ENCODE measurements at places on chromosomes 12 and 14.

- no peak for DNase-seq
These were observed 41.5 kb upstream of the NPAS3 start for GRCh38 chr14:32896979-32897697.

DNA sequence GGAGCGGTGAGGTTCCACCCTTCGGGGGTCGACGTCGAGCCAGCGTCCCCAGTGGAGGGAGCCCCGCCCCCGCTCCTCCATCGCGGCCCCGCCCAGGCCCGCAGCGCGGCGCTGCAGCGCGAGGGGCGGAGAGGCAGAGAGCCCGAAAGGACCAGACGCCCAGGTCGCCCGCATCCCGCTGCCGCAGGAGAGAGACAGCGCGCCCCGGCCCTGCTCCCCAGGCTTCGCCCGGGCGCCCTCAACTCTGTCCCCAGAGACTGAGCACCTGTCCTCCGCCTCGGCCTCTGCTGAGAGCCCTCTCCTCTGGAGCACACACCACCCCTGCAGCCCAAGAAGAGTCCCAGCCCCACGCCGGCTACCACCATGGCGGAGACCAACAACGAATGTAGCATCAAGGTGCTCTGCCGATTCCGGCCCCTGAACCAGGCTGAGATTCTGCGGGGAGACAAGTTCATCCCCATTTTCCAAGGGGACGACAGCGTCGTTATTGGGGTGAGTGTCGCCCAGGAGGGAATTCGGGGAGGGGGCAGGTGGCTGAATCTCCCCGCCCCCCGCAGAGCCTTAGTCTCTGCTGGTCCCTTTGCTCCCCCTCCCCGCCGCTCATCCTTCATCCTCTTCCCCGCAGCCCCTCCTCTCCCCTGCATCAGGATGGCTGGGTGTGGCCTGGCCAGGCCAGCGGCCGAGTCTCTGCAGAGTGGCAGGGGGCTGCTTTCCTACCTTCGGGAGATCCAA is at the start of gene KIF5A:
TSS of gene KIF5A (plus strand) at position 136 of the 732 bp plus-strand sequence. CDS start at position 364, 228 bp downstream.
- DNase-seq: no peak

DNA sequence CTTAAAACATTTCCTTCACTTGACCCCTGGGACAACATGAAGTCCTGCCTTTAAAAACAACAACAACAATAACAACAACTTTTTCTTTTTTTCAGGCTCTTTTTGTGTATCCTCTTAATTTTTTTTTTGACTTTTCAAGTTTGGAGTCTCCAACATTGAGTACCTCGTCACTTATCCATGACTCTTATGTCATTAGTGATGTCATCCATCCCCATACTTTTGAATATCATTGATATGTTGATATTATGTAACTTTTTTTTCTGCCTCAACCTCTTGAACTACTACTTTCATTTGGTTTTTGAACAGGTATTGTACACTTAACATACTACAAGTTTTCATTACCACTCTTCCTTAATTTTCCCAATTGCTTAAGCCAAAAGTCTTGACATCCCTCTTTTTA is 143.0 kb upstream of the ATXN7L3B start:
- DNase-seq: no peak

DNA sequence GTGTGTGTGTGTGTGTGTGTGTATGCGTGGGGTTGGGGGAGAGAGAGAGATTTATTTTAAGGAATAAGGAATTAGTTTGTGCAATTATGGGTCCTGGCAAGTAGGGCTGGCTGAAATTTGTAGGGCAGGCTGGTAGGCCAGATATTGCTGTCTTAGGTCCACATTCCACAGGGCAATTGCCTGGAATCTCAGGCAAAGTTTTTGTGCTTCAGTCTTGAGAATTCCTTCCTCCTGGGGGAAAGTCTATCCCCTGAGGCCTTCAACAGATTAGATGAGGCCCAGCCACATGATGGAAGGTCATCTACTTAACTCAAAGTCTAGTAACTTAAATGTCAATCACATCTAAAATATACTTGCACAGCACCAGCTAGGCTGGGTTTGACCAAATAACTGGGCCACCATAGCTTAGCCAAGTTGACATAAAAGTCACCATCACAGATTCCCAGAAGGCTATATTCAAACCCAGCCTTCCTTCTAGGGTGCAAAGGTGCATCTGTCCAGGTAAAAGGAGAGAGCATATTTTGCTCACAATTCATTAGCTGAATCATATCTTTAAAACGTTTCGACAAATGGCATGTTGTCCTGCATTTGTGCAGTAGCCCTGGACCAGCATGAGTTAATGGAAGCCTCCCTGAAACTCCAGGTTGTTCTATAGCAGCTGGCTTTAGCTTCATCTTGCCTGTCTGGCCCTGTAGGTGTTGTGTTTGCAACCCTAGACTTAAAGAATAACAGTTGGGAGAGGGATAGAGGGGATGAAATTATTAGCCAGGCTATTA is 63.1 kb downstream of the C14orf132 start:
- DNase-seq: no peak

DNA sequence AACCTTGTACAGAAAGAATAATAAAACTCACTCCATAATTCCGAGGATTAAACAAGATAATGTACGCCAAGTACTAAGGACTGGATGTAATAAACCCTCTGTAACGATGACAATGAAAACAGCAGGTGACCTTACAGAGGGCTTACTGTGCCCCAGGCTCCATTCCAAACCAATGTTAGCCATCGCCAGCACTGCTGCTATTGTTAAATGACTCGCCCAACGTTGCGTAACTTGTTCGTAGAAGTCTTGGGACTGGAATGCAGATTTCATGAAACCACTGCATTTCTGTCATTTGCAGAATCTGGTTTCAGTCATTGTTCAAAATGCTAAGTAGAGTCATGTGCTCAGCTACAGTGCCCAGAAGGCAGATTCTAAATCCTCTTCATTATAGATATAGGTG is 728 bp upstream of the STON2 start:
- DNase-seq: peak; percentile 57

- no peak for DNase-seq
These were observed 285.3 kb downstream of the DAD1 start for GRCh38 chr14:22303589-22304195.

DNA sequence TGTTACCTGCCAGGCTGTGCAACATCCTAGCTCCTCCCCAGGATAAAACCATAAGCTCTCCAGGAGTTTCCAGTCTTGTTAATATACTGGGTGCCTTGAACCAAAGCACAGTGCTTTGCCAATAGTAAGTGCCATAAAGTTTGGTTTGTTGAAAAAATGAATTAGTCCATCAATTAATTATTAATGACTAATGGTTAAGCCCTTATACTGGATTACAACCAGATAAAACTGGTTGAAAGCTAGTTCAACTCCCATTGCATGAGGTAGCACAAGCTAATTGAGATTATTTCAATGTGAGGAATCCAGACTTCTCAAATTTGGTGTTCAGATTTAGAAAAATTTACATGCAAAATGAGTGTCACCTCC is 1.6 kb upstream of the KRT3 start:
- DNase-seq: no peak

DNA sequence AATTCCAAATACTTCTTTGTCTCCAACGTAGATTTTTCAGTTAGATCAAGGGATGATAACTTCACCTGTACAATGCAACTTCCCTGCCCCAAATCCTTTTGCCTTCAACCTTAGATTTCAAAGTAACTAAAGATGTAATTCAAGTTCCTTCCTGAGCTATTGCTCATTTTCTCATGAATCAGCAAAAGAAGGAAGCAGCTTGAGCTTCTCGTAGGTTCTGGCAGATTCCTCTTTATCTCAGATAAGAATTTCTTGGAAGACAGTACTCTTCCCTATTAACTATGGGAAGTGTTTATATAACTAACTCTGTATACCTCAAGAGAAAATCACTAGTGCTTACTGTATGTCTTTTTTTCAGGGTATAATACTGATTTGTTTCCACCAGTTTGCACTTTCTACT is 203.8 kb downstream of the RASSF9 start:
- DNase-seq: no peak

DNA sequence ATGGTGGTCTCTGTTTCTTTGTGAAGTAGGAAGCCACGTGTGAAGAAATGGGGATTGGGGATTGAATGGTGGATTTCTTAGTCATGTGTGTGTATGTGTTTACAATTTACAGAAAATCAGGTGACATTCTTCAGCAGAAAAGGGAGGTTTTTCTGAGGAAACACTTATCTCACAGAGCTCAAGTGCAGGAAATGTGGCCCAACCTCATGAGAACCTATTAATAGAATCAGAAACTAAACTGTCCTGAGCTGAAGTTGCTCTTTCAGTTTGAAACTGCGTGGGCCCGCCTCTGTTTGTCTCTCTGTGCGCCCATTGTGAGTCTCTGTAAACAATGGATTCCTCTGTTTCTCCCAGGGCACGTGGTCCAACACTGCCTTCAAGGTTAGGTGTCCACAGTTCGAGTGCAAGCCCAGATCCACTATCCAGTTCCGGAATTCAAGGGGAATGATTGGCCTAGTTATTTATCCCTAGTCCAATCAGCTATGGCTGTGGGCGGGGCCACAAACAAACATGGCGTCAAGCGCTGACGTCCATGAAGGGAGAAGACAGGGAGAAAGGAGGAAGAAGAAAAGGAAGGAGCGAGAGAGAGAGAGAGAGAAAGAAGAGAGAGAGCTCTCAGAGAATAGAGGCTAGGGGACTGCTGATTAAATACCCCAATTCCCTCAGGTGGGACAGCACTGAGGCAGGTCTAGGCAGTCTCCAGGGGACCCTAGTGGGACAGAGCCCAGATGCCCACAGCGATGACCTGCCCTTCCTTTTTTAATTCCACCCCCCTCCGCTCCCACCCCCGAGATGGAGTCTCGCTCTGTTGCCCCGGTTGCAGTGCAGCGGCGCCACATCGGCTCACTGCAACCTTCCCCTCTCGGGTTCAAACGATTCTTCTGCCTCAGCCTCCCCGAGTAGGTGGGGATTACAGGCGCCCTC is 31.4 kb upstream of the C12orf76 start:
- no peak for DNase-seq

DNA sequence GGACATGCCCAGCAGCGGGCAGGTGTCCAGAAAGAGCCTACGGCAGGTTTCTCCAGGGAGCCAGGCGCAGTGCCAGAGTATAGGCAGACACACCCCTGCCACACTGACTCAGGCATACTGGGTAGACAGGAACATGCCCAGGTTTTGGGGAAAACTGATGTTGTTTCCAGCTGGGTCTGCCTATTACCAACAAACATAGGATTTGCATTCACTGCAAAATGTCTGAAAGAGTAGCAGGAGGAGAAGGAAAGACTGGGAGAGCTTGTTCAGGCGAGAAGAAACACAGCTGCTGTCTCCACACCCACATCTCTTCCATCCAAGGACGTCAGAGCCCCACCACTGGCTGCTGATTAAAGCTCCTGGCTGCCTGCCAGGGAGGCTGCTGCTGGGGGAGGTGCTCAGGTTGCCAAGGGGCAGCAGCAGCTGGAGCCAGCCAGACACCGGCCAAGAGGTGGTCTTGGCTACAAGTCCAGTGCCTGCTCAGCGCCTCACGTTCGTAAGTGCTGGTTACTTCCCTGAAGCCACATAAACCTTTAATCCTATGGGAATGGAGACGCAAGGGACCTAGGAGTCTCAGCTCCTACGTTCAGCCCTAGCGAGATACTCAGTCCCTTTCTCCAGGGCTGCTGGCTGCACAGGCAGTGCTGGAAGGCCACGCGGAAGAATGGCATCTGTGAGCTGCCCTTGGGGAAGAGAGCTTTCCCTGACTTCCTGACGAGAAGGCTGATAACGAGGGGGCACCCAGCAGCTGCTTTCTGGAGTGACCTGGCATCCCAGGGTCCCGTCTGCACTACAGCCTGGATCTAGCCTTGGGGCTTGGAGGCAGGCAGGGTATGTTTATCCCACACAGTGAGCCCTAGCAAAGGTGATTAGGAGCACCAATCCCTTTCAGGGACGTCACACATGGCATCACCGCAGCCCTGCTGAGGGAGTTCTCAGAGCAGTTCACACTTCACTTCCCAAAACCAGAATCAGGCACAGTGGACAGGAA is 58.1 kb downstream of the PLEKHG3 start:
- DNase-seq: peak; percentile 62

Measured in omental fat pad (tissue), 4 donors.